ENCODE measurements at places on chromosomes 1 and 21. TPM values are rescaled to one million over a fixed set of nuclear protein-coding genes. Genes with fewer than 3 reads are reported as not detected.

Gene KPRP
- not detected for total RNA-seq

Gene MR1
- total RNA-seq: 0.28 TPM

Gene BRWD1
- total RNA-seq: 52.5 TPM

Gene MAGOH
- 58.4 TPM for total RNA-seq

Measured in WTC11 (cell line).